Activated CD8-positive, alpha-beta T cell treated with anti-CD3 and anti-CD28 coated beads, Interleukin-2, amount 10 ng/mL, durations not matched to agents 7 days and 5 days (primary cell): ENCODE measurements at places on chromosomes 5 and 9.
A peak's percentile ranks its signal among the peaks of the same experiment; 100 is the strongest.

DNA sequence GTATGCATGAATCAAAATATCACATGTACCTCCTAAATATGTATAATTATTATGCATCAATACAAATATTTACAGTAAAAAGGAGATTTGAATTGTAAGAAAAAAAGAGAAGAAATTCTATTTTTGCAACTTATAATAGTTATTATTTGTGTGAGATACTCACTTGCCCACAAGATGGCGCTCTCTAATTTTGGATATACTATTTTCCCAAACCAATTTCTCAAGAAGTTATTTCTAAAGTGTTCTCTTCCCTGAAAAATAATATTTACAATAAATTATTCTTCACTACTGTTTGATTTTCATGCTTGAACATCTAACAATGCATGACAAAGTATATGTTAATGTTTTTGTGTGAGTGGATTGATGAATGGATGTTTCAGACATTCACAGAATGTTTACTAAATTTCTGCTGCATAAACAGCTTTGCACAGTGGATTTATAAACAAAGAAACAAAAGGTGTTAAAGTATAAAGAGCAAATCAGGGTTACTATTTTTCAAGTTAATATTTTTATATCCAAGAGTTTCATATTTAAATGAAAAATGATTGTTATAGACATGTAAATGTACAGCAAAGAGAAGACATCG is 503.4 kb downstream of the PDE4D start:
- peak; percentile 39 for DNase-seq

GRCh38 chr9:14379280-14379679 is 65.3 kb upstream of the NFIB start:
- DNase-seq, result no peak

DNA sequence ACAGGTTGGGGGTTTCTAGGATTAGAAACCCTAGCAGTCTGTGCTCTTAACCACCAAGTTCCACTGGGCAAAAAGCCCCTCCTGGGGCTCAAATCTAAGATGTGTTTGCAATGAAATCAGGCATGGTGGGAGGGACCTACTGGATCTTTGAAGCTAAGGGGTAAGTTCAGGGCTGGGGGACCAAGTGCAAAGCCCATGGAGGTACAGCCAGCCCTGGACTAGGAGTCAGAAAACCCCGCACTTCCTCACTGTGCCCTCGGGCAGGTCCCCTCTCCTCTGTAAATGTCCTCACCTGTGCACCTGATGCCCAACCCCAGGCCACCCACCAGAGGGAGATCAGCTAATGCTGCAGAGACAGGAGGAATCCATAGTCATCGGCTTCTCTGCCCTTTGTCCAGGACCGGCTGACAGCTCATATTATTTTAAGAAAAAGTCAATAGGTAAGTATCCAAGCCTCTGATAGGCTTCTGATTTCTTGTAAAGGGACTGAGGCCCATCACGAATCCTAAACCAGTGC is 138.3 kb downstream of the PAX5 start:
- no peak for DNase-seq

DNA sequence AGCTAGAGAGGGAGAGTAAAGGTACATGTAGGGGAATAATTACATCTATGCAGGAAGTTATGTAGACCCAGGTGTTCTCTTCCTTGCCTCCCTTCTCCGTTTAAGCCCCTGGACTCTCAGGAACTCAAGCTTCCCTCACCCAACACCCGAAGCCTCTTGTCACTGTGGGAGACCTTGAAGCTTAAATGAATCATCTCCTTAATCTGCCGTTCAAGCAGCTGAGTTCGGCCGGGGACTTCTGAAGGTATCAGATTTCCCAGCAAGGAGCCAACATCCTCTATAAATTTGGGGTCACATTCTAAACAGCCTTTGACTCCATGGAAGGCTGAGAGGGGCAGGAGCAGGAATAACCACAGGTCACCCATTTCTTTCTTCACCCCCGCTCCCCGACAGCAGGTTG is 412 bp downstream of the IZUMO3 start:
- no peak for DNase-seq

GRCh38 chr5:165161204-165161603 is 1655.8 kb downstream of the MAT2B start:
- DNase-seq, result no peak

GRCh38 chr9:98862936-98863335 is 55.5 kb downstream of the GALNT12 start:
- DNase-seq, result no peak

DNA sequence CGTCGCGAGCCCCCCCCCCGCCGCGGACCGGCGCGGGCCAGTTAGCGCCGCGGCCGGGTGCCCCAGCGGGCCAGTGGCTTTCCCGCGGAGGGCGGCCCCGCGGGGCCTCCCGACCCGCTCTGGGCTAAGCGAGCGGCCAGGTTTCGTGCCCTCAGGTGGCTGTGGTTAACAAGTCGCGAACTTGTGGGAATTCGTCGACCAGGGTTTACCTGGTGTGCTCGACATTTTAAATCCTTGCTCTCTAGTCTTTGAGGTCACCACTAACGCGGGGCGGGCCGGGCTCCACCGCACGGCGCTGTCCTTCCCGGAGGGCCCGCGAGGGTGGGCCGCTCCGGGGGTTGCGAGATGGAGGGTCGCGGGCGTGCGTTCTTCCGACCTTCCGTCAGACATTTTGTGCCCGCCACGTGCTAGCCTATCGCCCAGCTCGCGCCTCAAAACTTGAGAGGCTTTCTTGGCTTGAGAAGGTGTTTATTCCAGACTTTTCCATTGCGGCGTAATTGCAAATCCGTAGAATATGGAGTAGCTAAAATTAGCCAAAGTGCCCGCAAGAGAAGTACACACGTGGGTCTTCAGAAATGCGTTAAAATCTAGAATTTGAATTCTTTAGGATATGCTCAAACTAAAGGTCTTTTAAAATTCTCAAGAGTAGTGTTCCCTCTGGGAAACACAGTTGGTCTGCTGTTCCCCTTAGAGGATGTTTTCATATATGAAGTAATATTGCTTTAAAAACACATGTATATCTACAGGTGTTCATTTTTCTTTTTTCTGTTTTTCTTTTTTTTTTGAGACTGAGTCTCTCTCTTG is 2.1 kb downstream of the ANP32B start:
- peak; percentile 57 for DNase-seq

DNA sequence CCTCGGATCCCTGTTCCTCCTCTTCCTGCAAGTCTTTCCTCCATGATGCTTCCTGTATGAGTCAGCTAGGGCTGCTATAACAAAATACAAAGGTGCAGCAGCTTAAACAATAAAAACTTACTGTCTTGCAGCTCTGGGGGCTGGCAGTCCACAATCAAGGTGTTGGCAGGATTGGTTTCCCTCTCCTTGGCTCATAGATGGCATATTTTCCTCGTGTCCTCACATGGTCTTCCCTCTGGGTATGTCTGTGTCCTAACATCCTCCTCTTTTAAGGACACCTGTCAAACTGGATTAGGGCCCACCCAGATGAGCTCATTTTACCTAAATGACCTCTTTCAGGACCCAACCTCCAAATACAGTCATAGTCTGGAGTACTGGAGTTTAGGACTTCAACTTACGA is 117.5 kb downstream of the MED10 start:
- no peak for DNase-seq

GRCh38 chr5:156936972-156937371 is 26.1 kb downstream of the TIMD4 start:
- no peak for DNase-seq

GRCh38 chr5:74035521-74035937 is 409.5 kb downstream of the ARHGEF28 start:
- no peak for DNase-seq

- no peak for DNase-seq
Observed at GRCh38 chr5:108094800-108095199, 287.1 kb downstream of the FBXL17 start.

- no peak for DNase-seq
Observed at GRCh38 chr5:136206361-136206760, 13.4 kb upstream of the SMIM32 start.

DNA sequence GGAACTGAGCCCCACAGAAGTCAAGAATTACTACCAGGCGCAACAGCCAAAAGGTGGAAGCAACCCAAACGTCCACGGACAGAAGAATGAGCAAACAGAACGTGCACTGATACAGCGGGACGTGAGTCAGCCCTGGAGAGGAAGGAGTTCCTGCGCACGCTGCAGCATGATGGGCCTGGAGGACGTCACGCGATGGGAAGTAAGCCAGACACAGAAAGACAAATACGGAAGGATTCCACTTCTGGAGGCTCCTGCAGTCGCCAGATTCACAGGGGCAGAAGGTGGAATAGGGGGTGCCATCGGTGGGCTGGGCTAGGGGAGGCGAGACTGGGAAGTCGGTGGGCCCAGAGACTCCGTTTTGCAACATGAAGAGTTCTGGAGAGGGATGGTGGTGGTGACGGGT is 80.3 kb upstream of the PHYKPL start:
- no peak for DNase-seq

DNA sequence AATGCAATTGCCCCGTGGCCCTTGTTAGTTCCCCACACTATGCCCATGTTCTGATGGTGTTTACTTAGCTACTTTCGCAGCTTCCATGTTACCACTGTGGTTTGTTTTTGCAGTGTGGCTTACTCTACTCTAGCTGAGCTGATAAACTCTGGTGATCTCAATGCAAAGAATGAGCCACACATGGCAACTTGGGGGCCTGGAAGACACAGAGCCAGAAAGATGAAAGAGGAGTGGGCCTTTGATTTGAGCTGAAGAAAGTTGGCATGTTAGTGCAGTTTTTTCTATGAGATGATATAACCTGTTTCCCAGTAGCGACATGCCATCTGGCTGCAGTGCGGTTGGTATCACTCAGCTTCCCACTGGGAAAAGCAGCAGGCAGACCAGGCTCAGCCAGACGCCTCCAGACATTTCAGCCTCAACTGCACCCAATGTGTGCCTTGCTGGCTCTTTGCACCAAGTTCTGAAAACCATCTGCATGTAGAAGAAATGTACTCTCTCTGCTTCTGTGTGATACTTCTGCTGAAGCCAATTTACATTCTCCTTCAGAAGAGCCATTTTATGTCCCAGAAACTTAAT is 329.4 kb downstream of the ARHGEF28 start:
- DNase-seq, result no peak

GRCh38 chr5:149397530-149397929 is 18.4 kb upstream of the IL17B start:
- DNase-seq, result no peak

GRCh38 chr9:113580954-113581311 is 117.4 kb downstream of the RGS3 start:
- DNase-seq, result no peak

GRCh38 chr9:88533951-88534455 is 975 bp upstream of the NXNL2 start:
- DNase-seq, result no peak

- no peak for DNase-seq
Observed at GRCh38 chr9:75161116-75161857, 73.0 kb downstream of the OSTF1 start.

- no peak for DNase-seq
Observed at GRCh38 chr9:68741704-68742332, 36.8 kb downstream of the PIP5K1B start.

DNA sequence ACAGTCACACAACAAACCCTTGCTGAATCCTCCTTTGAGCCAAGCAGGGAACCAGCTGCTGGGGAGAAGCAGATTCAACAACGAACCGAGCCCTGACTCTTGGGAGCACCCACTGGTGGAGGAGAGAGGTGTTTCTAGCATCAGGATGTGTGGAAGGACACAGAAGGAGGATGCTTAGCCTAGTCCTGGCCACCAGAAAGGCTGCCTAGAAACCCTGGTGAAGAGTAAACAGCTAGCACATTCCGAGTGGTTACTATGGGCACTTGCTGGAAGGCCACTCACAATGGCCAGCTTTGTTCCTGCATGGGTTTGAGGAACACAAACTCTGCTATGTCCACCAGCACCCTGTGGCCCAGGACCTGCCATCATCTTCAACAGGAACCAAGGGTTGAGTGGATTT is 1.8 kb downstream of the TIFAB start:
- no peak for DNase-seq

DNA sequence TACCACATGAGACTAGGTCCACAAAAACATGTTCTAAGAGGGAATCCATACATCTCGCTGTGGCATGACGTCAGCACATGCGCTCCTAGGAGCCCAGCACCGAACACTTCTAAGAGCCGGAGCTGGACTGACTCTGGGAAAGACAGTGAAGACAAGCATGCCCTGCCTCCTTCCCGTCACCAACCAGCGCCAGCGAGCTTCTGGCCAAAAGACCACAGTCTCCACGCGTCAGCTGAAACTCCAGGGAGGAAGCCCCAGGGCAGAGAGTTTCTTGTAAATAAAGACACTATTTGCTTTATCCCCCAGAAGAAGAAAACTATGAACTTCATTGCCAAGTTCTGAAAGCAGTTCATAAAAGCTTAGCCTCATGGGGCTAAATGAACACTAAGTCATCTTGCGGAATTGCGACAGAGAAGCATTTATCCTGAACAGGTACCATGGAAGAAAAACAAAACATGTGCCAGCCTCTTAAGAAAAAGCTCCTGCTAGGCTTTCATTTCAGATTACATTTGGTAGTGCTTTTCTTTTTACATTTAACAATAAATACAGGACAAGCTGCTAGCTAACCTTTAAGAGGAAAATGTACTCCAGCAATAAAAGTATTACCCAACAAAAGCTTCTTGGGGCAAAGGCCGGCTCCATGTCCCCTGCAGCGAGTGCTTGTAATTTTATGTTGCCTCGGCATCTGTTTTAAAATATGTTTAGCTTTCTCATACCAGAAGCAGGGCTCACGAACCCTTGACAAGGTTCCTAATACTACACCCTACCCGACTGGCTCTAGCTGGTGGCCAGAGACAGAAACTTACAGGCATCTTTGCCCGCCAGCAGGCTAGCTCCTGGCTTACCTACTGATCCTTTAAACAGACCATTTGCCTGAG is 96.5 kb downstream of the PRRT1B start:
- DNase-seq, result no peak

DNA sequence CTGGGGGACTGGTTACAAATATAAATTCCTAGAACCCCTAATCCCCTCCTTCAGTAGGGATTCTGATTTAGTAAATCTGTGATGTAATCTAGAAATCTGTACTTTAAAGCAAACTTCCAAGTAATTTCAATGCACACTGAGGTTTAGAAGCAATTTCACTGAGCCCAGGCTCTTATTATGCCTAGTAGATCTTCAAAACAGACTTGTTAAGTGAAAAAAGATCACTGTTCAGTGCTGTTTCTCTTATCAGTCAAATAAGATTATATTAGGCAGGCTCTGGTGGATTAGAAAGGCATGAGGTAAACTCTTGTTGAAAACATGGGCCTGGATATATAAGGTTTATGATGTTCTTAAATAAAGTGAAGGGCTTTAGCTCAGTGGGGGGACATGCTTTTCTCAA is 293.9 kb downstream of the ADGRV1 start:
- no peak for DNase-seq

DNA sequence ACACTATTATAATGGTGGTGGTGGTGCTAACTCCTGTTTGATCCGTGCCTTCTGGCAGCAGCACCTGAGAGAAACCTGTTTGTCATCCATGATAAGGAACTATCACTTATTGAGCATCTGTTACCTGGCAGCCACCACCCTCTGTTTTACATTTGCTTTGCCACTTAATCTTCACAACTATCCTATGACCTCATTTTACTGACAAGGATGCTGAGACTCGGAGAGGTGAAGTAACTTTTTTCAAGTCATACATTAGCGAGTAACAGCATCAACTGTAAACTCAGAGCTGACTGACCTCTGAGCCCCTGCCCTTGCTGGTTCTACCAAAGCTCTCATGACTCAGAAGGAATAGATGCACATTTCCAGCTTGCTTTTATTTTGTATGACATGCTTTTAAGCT is 81.1 kb downstream of the EGFLAM start:
- DNase-seq, result no peak
